ENCODE measurements at places on chromosomes 11 and 22. TPM values are rescaled to one million over a fixed set of nuclear protein-coding genes. Genes with fewer than 3 reads are reported as not detected.

RIMBP3C gene
- 0.12 TPM for total RNA-seq

UBQLNL gene
- total RNA-seq, result 0.32 TPM

EWSR1 gene
- 211 TPM for total RNA-seq

PANX3 gene
- total RNA-seq, result not detected

POU2AF1 gene
- total RNA-seq, result under 0.01 TPM

SYCE3 gene
- not detected for total RNA-seq

TMPRSS6 gene
- total RNA-seq, result not detected

FOXRED1 gene
- total RNA-seq, result 11.0 TPM

ELF5 gene
- total RNA-seq, result not detected

SLCO2B1 gene
- not detected for total RNA-seq

KCTD17 gene
- 30.2 TPM for total RNA-seq

CEP126 gene
- total RNA-seq, result 3.7 TPM

OR52A1 gene
- not detected for total RNA-seq

MYO18B gene
- total RNA-seq, result not detected

SHISA8 gene
- total RNA-seq, result not detected

NARS2 gene
- total RNA-seq, result 12.5 TPM

CCDC73 gene
- total RNA-seq, result not detected

CD3G gene
- total RNA-seq, result not detected

DBX1 gene
- not detected for total RNA-seq

BATF2 gene
- total RNA-seq, result 2.3 TPM

EXPH5 gene
- 3.4 TPM for total RNA-seq

DRD4 gene
- 0.32 TPM for total RNA-seq

MUC5B gene
- total RNA-seq, result not detected

MS4A6A gene
- not detected for total RNA-seq

MISFA gene
- 0.36 TPM for total RNA-seq

OSBP gene
- total RNA-seq, result 30.3 TPM

CCDC157 gene
- total RNA-seq, result 4.1 TPM

OR5F1 gene
- total RNA-seq, result not detected

QSER1 gene
- total RNA-seq, result 17.6 TPM

ALDH3B1 gene
- 70.8 TPM for total RNA-seq

RIMBP3B gene
- total RNA-seq, result 0.24 TPM

LMO1 gene
- not detected for total RNA-seq

IL17REL gene
- not detected for total RNA-seq

SLC5A1 gene
- total RNA-seq, result not detected

PKDREJ gene
- total RNA-seq, result not detected

LRRC32 gene
- total RNA-seq, result 46.4 TPM

TSSK2 gene
- total RNA-seq, result not detected

TUB gene
- total RNA-seq, result 17.8 TPM

FGF19 gene
- total RNA-seq, result not detected

SAA4 gene
- not detected for total RNA-seq

GTSE1 gene
- total RNA-seq, result 2.4 TPM

C22orf31 gene
- not detected for total RNA-seq

C22orf42 gene
- not detected for total RNA-seq

MS4A2 gene
- not detected for total RNA-seq

NOX4 gene
- 28.4 TPM for total RNA-seq

APOA4 gene
- not detected for total RNA-seq

ARHGAP8 gene
- 2.4 TPM for total RNA-seq

CHRM1 gene
- total RNA-seq, result not detected

Data from hair follicle dermal papilla cell (primary cell).